Stimulated activated naive CD4-positive, alpha-beta T cell treated with Interleukin-2 at 50 U/mL for 16 hours (primary cell): ENCODE measurements at places on chromosomes 4 and X.

GRCh38 chrX:38327775-38328081, 419 bp upstream of the RPGR start:
- DNase-seq: no peak

- DNase-seq: no peak
Measured at GRCh38 chr4:85482010-85482738, 7.2 kb downstream of the ARHGAP24 start.

GRCh38 chr4:104732766-104733165, 238.1 kb upstream of the CXXC4 start:
- no peak for DNase-seq

- no peak for DNase-seq
Measured at GRCh38 chr4:152691761-152692160, 12.0 kb upstream of the TMEM154 start.

DNA sequence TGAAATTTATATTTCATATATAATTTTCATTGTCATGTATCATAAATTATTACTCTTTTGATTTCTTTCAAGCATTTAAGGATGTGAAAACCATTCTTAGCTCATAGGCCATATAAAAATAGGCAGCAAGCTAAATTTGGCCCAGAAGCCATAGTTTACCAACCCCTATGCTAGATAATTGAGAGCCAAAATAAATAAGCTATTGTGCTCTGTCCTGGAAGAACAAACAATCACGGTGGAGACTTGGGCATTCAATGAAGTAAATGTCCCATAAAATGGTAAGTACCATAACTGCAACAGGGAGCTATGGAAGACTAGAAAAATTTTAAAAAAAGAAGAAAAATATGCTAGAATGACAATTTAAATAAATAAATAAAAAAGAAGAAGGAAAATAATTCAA, 60.9 kb upstream of the PACRGL start:
- DNase-seq: no peak

DNA sequence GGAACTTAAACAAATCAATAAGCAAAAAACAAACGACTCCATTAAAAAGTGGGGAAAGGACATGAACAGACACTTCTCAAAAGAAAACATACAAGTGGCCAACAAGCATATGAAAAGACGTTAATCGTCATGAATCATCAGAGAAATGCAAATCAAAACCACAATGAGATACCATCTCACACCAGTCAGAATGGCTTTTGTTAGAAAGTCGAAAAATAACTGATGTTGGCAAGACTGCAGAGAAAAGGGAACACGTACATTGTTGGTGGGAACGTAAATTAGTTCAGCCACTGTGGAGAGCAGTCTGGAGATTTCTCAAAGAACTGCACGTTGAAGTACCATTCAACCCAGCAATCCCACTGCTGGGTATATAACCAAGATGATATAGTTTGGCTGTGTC, 23.7 kb downstream of the NEUROG2 start:
- DNase-seq: no peak

DNA sequence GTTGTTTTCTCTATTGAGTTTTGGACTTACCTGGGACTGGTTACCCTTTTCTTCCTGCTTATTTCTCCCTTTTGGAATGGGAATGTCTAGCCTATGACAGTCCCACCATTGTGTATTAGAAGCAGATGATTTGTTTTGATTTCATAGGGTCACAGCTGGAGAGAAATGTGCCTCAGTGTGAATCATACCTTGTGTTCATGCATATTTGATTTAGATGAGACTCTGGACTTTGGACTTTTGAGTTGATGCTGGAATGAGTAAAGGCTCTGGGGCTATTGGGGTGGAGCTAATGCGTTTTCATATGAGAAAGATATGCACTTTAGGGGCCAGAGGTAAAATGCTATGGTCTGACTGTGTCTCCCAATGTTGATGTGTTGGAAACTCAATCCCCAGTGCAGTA, 30.5 kb upstream of the TEX13C start:
- DNase-seq: no peak

DNA sequence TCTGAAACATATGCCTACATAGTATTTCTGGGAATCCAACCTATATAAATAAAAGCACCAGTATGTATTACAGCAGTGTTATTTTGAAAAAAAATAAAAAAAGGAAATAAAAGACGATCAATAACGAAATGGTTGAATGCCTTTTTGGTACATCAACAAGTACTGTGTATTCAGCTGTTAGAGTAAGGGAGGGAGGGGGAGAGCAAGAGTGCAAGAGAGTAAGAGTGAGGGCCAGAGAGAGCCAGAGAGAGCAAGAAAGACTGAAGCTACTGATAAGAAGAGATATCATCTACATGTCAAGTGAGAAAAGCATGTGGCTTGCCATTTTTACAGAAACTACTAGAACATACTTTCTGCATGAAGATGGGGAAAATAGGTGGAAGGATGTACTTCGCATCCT, 1.8 kb downstream of the SPIN4 start:
- no peak for DNase-seq

- no peak for DNase-seq
Measured at GRCh38 chr4:176016601-176017000, 49.0 kb upstream of the WDR17 start.

GRCh38 chr4:19260346-19260745, 991.4 kb upstream of the SLIT2 start:
- DNase-seq: no peak
